Left lobe of liver (tissue), 2 donors: ENCODE measurements at places on chromosomes 6 and 20.

GRCh38 chr20:55213653-55214052, 738.3 kb downstream of the DOK5 start:
- no peak for DNase-seq

- DNase-seq: peak; percentile 51
These were observed 50.4 kb downstream of the HLA-DPB1 start for GRCh38 chr6:33126101-33126714.

DNA sequence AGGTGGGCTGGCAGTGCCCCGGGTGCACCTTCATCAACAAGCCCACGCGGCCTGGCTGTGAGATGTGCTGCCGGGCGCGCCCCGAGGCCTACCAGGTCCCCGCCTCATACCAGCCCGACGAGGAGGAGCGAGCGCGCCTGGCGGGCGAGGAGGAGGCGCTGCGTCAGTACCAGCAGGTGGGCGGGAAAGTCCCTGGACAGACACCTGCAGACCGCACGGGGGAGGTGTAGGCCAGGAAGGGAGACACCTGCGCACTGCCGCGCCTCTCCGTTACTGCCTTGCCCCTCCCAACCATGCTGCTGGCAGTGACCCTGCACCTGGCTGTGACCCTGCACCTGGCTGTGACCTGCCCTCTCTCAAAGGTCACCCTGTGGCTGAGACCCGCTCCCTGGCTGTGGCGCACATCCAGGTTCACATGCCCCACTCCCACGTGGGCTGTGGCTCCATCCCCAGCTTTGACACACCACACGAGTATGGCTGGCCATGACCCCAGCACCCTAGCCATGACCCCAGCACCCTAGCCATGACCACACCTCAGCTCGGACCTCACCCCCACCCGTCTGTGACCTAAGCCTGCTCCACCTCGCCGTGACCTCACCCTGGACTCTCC, 11.6 kb downstream of the RBCK1 start:
- peak; percentile 85 for DNase-seq

GRCh38 chr20:49482621-49483017, at the start of gene KCNB1:
Gene KCNB1, minus strand, starts transcription at chr20:49482668. Its CDS starts 188 bp downstream, at chr20:49482480.
- peak; percentile 57 for DNase-seq

GRCh38 chr20:59032023-59032712, at the start of gene ATP5F1E:
Gene ATP5F1E, minus strand, starts transcription at chr20:59032335. Its CDS starts 84 bp downstream, at chr20:59032251.
- DNase-seq: peak; percentile 96

GRCh38 chr6:55530931-55531330, 48.1 kb downstream of the HMGCLL1 start:
- no peak for DNase-seq

GRCh38 chr6:88680654-88681053, 282.8 kb downstream of the RNGTT start:
- no peak for DNase-seq

DNA sequence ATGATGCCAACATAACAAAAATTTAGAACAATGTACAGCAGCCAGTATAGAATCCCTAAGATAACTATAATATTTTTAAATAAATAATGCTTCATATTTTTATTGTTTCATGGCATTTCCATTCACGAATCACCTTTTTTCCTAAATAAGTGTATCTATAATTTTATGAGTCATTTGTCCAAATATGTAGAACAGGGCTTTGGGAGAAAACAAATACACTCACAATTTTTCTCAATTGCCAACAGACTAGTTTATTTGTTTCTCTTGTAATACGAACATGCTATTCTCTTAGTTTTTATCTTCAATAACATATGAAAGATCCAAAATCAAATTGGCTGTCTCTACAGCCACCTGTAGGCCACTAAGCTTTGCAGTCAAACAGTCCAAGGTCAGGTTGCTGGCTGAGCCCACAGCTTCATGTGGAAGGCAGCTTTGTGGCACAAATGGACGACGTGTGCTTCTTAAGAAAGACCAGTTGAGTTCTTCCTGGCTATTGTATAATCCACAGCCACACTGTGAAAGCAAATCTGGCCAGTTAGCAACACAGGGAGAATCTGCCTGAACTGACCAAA, 29.0 kb downstream of the MKKS start:
- DNase-seq: no peak

- DNase-seq: no peak
These were observed 467.4 kb upstream of the PLCB4 start for GRCh38 chr20:8601542-8601912.
